ENCODE measurements at places on chromosomes 6 and 20.

DNA sequence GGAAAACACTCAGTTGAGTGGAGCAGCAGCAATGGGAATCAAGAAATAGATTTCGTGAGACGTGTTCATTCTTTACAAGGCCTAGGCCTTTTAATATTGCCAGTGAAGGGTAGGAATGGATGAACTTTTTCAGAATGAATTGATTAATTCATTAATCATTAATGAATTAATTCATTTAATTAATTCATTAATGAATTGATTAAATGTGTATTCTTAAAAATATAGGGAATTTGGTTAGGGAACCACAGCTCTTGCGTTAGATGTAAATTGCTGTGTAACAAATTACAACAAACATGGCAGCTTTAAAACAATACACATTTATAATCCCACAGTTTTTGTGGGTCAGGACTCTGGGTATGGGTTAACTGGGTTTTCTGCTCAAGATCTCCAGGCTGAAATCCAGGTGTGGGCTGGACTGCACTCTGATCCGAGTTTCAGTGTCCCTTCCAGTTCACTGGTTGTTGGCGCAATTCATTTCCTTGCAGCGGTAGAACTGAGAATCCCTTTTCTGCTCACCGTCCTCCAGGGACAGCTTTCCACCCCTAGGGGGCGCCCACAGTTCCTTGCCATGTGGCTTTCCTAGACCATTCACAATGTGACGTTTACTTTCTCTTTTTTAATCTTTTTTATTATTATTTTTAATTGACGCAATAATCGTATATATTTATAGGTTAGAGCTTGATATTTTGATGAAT lies 32.8 kb upstream of the BCAS1 start:
- DNase-seq = peak; percentile 66

DNA sequence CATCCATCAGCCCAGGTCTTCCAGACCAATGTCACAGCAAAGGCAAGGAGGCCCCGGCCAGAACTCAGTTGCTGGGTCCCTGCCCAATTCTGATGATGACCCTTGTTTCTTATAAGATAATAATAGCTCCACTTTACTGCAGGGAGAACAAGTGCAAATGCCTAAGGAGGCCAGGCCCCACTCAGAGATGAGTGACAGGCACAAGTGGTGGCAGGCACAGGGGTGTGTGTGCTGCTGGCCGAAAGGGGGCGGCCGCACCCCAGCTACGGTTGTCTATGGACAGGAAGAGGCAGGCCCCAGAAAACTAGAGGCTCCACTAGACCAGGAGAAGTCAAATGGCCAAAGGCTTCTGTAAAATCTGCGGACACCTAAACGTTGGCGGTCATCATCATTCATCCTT lies 28.6 kb downstream of the GNAS-AS1 start:
- DNase-seq = no peak

DNA sequence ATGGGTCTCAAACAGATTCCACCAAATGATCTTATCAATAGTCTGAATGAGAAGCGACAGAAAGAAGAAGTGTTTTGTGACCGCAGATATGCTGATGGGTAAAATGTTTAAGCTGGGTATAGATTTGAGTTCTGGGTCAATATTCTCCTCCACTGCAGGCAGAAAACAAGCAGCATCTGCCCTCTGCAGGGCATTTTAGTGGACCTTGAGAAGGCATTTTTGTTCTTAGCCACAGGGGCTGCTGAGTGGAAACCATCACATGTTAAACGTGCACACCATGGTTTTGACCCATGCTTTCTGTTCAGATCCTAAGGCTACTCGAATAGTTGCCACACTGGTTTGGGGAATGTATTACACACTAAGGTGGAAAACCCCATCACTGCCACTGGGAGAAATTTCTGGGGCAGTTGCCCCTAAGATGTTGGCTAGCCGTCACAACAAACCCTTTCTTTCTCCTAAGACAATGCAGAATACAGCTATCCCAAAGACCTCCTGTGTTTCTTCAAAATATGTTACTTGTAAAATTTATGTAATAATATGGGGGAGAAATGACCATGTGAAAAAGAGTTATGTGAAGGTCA lies 5.5 kb downstream of the POU3F2 start:
- no peak for DNase-seq

DNA sequence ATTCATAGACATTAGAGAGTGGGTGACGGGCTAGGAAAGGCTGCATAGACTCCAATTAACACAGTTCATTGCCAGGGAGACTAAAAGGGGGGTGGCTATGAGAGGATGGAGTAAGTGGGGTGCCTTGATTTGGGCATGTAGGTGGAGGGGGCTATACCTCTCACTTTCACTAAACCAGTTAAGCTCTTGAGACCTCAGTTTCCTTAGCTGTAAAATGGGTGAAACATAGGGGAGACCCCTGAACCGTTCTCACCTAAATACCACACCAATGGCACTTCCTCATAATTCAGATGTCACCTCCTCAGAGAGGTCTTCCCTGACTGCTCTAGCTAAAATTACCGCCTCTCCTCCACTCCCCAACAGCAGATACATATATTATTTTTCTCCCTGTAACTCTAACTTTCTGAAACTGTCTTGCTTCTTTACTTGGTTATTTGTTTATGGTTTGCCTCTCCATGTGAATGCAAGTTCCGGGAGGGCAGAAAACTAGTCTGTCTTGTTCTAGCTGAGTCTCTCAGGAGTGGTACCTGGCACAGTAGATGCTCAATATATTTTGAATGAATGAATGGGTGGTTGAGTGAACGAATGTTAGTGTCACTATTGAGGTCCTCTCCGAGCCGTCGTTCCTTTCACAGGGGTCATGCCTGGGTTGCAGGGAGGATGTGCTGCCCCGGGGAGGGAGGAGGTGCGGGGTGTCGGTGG lies 615 bp upstream of the EYA2 start:
- DNase-seq = no peak

- no peak for DNase-seq
These were observed 141.3 kb downstream of the PXDC1 start for GRCh38 chr6:3610206-3610605.

All from activated T-cell treated with anti-CD3 and anti-CD28 coated beads, Interleukin-2, amount 50 U/mL, for 1 hour (primary cell).